Fibroblast of the aortic adventitia (primary cell): ENCODE measurements at places on chromosomes 2 and 18. TPM values are rescaled to one million over a fixed set of nuclear protein-coding genes. Genes with fewer than 3 reads are reported as not detected.

The OST4 gene
- total RNA-seq, result 36.5 and 300 TPM in 2 replicates

The PSMA8 gene
- total RNA-seq, result not detected in 2 replicates

The ARHGAP28 gene
- total RNA-seq, result 11.9 and 221 TPM in 2 replicates

The POTEI gene
- total RNA-seq, result not detected in 2 replicates

The MC2R gene
- total RNA-seq, result not detected in 2 replicates

The TMEM185B gene
- 29.6 and 41.7 TPM in 2 replicates for total RNA-seq

The MYO3B gene
- total RNA-seq, result 0.09 and 0.33 TPM in 2 replicates

DNA sequence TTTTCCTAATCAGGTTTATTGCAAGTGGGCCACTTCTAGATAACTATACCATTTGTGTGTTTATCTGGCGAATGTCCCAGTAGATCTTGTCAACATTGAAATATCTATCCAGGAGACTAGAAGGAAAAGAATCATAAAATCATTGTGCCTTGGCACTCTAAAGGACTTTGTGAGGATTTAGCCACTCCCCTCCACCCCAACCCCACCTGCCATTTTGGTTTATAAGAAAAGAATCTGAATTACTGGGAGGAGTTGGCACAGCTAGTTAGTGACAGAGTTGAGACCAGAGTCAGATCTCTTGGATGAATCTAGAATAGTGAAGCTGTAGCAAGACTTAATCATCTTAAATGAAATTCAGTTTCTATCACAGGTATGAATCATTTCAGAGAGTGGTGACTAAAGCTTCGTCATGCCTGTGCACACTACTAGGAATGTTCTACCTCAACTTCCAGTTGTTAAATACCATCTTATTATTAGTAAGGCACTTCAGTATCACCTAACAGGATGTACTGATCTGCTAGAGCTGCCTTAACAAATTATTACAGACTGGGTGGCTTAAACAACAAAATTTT lies 212.7 kb upstream of the SLC14A2 start:
- peak; percentile 37 for DNase-seq

- DNase-seq, result no peak
Measured at GRCh38 chr18:23142251-23142929, 7.1 kb downstream of the CABLES1 start.

GRCh38 chr18:30862900-30863299 lies 179.6 kb downstream of the DSC3 start:
- no peak for DNase-seq

- DNase-seq, result peak; percentile 11
Measured at GRCh38 chr18:26159353-26159752, 25.7 kb downstream of the PSMA8 start.

DNA sequence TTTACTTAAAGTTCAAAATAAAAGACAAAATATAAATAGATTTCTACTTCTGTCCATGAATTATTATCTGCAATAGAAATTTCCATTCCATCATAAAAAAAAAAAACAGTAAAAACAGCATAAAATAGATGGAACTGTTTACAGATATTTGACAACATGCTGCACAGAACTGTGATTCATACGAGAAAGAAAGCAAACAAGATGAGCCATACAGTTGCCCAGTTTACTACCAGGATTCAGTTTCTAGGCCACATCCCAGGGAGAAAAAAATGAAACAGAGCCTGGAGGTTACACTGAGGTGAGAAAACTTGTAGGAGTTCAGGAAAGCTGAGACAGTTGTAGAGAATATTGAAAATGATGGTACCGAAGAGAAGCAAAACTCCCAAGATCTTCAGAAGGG lies 1426.9 kb upstream of the ACVR2A start:
- no peak for DNase-seq

GRCh38 chr2:99878581-99879350 lies 263.6 kb downstream of the AFF3 start:
- DNase-seq, result peak; percentile 39

DNA sequence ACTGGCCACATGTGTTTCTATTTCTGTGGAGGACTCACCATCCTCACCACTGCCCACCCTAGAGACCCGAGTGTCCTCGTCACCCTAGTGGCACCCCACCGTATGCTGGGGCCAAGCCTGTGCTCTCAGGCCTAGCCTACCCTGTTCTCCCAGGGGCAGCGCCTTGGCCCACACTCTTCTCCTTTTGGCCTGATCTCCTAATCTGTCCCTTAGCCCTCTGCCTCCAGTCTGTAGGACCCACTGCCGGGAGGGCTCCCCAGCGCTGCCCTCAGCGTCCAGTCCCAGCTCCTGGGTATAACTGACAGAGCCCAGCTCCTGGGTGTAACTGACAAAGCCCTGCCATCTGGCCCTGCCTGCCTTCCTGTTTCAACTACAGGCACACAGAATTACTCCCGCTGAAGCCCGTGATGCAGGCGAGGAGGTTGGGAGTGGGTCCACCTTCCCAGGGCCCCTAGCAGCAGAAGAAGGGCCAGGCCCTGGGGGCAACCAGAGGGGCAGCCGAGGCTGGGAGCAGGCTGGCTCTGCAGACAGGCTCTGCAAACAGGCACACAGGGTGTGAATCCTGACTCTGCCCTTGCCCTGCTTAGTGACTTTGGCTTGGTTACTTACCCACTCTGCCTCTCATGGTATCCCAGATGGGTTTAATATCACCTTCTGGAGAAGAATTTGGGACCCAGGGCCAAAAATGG lies 25.6 kb upstream of the PTMA start:
- no peak for DNase-seq

- DNase-seq, result peak; percentile 94
Measured at GRCh38 chr2:237262838-237263771, 150.9 kb downstream of the COL6A3 start.

GRCh38 chr2:136310797-136311603 lies 193.1 kb upstream of the CXCR4 start:
- no peak for DNase-seq

DNA sequence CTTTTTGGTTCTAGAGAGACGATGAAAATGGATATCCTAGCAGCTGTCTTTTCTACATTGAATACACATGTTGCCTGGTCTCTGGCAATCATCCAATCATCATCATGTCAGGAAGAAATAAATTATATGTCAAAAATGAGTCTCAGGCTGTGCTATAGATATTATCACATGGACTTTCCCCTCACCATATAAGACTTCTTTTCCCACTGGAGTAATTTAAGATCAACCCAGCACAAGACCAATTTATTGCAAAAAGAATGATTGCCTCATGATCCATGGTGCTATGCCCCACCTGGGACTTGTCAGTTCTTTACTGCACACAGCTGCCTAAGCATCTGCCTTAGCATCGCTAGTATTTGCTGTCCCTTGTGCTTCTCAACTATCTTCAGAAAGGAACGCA lies 783.7 kb upstream of the TMEFF2 start:
- no peak for DNase-seq

DNA sequence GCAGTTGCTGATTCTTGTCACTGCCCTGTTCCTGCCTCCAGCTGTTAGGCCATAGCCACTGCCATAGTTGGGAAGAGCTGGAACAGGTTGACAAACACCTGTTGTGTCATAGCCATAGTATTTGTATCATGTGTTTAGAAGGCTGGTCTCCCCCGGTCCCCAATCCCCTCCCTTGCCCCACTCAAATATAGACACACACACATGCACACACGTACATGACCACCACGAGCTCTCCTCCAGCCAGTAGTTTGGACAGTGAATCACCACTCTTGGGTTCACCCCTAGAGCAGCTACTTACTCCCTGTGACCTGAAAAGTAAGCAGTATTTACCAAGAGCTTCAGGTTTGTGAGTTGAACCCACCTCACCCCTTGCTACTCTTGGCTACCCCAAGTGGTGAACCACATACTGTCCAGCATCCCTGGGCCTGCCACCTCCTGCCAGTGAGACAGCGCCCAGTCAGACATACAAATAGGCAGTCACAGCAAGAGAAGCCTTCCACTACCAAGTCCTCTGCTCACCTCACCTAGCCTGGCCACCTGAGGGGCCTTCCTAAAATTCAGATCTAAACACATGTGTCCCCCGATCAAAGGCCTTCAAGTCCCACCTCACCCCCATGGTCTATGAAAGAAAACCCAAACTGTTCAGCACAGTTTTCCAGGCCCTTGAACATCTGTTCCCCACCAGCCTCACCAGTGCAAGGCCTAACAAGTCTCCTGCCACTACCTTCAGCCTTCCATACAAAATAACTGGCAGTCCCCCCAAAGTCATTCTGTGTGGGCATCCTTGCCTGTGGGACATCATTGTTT lies 7.1 kb downstream of the PCBP1 start:
- DNase-seq, result no peak

GRCh38 chr2:85326406-85327159 lies 1.2 kb downstream of the TGOLN2 start:
- DNase-seq, result peak; percentile 39

DNA sequence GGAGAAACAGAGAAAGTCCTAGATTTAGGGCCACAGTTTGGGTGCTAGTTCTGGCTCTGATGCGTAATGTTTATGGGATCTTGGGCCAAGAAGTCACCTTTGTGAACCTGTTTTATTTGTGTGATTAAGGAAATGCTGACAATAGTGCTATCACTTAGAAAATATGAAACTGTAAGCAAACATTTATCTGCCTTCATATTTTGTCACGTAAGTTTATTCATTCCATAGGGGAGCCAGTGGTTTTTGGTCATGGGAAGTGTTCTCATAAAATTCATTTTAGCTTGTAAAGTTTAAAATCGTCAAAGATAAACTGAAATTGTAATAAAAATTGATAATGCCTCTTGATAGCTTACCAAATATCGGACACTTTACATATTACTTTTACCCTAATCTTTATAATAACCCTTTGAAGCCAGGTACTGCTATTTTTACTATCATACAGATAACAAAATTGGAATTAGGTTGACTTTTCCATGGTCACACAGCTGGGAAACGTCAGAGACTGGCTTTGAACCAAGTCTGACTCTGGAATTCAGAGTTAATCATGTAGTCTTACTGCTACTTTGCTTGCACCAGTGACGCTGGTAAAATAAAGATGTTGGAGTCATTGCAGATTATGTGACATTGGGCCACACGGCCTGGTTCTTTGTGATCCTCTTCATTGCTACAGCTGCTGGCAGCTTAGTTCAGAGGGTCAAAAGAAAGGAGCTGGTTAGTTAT lies 99.7 kb downstream of the ICA1L start:
- peak; percentile 82 for DNase-seq

DNA sequence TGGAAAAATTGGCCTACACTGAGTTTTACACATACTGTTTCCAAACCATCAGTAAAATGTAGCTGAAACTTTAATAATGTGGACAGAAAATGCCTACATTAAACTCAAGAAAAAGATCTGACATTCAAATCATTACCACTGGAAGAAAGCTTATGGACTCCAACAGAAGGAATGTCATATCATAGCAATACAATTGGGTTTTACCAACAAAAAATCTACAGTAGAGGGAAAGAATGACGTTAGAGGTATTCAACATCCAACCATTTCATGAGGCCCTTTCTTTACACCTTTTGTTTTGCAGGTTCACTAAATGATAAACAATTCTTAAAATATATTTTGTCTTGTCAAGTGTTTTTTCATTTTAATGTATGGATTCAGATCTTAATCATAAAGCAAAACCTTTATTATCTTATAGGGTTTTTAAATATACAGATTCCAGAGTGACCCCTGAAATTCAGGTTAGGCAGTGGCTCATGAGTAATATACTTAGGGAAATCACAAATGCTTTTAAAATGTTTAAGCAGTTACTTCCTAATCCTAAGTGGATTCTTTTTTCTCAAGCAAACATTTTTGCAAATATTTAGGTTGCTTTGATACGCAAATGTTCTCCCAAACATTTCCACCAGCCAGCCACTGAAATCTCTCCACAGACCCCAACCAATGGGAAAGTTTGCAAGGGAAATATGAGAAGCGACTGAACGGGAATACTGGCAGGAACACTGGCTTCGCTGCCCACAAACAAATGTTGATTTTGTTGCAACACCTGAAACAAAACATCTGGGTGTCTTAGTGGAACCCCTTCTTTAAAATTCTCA lies 168.7 kb downstream of the TCF4 start:
- DNase-seq, result no peak

- no peak for DNase-seq
Measured at GRCh38 chr2:204039298-204039838, 102.8 kb downstream of the ICOS start.

DNA sequence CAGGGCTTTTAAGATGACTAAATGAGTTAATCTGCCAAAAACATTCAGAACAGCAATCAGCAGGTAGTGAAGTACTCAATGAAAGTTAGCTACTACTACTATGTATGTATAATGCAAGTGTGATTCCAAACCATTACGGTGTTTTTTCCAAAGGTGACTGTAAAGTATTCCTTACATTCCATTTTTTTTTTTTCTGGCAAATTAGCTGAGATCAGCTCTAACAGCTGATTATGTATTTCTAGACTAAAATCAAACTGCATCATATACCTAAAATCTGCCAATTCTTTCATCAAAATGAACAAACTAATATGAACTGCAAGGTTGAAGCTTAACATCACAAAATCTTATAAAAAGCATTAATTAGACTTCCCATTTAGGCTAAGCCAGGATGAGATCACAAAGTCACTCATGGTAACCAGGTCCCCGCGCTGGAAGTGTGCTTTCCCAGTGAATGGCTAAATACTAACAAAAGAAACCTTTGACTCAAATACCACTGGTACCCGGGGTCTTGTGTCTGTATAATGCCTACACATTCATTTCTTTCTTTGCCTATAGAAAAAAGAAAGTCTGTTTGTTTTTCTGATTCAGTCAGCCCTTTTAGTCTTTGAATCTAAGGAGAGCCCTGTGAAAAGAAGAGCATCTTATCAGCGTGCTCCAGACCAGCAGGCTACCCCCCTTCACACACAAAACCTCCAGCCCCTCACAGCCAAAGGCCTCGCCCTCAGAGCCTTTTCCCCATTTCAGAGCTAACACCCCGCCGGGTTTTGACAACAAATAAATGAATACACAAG lies 88.3 kb downstream of the RBMS1 start:
- DNase-seq, result peak; percentile 54

- DNase-seq, result no peak
Measured at GRCh38 chr2:122136056-122136455, 380.6 kb downstream of the TSN start.

GRCh38 chr2:100418406-100418962 lies 1.0 kb upstream of the CHST10 start:
- DNase-seq, result no peak

DNA sequence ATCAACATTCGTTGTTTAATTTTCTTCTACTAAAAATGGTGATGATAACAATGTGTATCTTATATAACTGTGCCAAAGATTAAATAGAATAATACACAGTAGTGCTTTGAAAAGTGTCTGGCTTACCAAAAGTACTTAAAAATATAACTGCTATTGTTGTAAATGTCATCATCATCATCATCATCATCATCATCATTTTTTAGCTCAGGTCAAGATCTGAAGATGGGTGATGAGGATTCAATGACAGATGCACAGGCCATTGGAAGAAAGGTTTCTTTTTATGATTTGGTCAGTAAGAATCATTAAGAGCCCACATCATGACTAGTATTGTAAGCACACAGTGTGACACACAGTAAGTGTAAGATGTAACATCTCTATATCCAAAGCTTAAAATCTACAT lies 795.2 kb downstream of the SLC4A3 start:
- DNase-seq, result no peak

- DNase-seq, result no peak
Measured at GRCh38 chr18:48161911-48162698, 231.6 kb upstream of the SMAD2 start.

GRCh38 chr2:8743261-8743660 lies 61.4 kb downstream of the ID2 start:
- DNase-seq, result no peak
